NCI-H2227 treated with DMSO at 0.1 percent for 48 hours (cell line): ENCODE measurements at places on chromosomes 16 and 17.

GRCh38 chr17:48014595-48015111, 22.9 kb downstream of the COPZ2 start:
- peak; percentile 88 for DNase-seq

GRCh38 chr16:5791011-5791657, 693.5 kb upstream of the EEF2KMT start:
- DNase-seq: no peak

DNA sequence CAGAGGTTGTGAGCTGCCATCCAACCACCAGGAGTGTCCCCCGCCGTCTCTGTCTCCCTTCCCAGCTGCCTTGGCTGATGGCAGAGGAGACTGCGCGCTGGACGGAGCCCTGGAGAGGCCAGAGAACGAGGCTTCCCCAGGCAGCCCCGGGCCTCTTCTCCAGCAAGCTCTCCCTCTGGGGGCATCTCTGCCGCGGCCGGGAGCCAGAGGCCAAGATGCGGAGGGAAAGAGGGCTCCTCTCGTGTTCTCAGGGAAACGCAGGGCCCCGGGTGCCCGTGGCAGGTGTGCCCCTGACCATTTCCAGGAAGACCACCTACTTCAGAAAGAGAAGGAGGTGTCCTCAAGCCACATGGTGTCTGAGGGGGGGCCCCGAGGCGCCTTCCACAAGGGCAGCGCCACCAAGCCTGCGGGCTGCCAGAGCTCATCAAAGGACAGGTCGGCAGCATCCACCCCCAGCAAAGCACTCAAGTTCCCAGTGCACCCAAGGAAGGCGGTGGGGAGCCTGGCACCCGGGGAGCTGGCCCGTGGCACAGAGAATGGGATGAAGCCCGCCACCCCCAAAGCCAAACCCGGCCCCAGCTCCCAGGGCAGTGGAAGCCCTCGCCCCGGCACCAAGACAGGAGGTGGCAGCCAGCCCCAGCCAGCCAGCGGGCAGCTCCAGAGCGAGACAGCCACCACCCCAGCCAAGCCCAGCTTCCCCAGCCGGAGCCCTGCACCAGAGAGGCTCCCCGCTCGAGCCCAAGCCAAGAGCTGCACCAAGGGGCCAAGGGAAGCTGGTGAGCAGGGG, 14.8 kb upstream of the ZFPM1 start:
- no peak for DNase-seq

DNA sequence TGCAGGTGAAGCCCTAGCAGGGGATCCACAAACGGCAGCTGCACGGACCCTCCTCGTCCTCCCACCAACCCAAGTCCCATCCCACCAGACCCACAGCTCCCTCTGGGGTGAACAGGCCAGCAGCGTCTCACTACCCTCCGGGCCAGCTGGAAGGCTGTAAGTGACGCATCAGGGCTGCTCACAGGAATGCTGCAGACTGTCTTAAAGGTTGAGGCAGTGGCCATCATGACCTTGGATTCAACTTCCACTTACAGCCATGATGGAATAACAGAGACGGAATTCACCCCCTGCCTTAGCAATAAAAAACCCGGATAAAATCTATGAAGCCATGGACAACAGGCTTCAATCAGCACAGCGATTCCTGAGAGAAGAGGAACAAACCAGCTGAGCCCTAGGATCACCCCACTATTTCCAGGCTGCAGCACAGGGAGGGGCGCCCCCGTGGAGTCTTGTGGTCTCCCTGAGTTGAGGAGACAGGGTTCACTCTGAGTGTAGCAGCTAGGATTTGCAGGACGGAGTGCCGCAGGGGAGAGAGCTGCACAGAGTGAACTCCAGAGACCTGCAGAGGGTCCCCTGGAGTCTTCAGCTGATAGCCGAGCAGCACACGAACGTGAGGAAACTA, 10.5 kb downstream of the FAM83G start:
- no peak for DNase-seq

DNA sequence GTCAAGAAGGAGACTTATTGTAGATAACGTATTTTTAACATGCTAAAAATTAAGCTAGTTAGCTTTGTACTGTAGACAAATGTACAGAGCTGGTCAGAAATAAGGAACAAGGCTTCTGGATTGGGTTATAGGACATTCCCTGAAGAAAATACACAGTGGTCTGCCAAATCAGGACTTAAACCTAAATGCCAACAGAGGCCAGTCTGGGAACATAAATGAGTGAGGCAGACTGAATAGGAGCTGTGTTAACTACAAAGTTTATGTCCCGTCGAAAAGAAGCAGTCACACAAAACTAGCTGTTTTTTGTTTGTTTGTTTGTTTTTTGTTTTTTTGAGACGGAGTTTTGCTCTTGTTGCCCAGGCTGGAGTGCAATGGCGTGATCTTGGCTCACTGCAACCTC, 120.4 kb upstream of the C17orf78 start:
- DNase-seq: no peak

DNA sequence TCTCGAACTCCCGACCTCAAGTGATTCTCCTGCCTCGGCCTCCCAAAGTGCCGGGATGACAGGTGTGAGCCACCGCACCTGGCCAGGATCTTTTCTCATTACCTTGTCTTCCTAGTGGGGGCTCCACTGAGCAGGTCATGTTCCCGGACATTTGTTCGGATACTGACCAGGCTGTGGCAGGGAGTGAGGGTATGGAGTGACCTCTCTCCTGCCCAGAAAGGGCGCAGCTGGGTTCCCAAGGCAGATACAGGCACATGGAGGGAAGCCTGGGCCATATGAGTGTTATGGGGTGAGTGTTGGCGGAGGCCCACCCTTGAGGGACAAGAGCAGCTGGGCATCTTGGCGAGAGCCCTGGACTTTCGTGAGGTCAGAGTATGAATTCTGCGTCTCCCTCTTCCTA, 5.5 kb downstream of the SERPINF1 start:
- no peak for DNase-seq

DNA sequence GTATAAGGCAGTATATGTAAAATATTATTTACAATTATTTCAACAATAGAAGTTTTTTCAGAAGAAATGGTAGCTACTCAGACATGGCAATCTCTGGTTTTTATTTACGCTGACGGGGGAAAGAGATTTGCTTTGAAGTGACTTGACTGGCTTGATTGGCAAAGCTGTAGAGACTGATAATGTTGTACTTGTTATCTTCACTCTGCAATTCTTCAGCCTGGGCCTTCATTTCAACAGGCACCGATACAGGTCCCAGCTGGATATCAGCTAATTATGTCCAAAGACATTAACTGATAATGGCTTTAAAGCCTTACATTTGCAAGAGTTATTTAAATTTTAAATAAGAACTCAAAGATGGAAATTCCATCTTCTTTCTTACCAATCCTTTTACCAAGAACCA, 151.4 kb upstream of the HS3ST3A1 start:
- no peak for DNase-seq

GRCh38 chr17:71304498-71305158, 816.2 kb upstream of the SOX9 start:
- no peak for DNase-seq

- DNase-seq: no peak
These were observed 1.4 kb downstream of the STXBP4 start for GRCh38 chr17:54969658-54970572.

- peak; percentile 71 for DNase-seq
These were observed 2.7 kb upstream of the MLLT6 start for GRCh38 chr17:38702166-38702915.

DNA sequence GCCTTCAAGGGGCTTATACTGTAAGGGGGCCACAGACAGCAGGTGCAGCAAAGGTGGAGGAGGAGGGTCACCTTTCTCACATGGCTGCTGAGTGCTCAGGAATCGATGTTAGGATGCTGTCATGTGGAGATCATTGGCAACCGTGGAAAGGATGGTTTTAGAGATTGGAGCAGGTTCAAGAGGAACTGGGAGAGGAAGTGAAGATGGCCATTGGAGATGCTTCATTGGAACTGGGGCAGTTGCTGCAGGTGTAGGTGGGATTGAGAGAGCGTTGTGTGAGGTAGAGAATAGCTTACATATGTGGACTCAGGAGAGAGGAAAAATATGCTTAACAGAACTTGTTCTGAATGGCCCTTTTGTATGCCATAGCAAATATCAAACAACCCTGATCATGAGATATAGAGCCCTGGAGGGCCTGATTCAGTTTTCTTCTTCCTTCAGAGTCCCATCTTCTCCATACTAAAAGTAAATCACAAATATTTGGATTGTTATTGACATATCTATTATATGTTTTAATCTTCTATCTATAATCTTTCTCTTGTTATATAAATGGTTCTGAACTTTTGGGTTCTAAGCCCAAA, 40.8 kb downstream of the LDHD start:
- DNase-seq: no peak
